ENCODE measurements at places on chromosomes 5 and 9.
A peak's percentile ranks its signal among the peaks of the same experiment; 100 is the strongest.

- DNase-seq: no peak
Observed at GRCh38 chr9:81538890-81539289, 150.5 kb downstream of the TLE1 start.

GRCh38 chr9:95552814-95553546, 36.2 kb upstream of the PTCH1 start:
- DNase-seq: no peak

DNA sequence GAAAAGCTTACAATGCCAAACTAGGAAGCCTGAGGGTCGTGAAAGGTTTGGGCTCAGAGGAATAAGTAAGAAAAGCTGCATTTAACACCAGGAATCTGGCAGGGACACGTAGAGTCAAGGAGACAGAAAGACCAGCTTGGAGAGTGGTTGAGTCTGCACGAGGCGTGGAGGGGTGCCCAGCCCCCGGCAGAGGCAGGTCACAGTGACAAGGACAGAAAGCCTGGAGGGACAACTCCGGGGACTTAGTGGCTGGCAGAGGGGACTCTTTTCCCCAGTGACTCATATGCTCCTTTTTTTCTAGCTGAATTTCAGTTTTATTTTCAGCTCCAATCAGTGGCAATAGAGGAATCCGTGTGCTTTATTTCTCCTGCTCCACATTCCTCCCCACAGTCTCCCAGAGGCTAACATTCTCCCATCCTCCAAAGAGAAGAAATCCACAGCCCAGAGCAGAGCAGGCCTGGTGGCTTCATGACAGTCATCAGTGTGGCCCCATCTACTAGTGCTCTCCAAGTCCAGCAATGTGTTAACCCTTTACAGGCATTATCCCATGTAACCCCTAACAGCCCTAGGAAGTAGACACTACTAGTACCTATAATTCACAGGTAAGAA, 80.7 kb downstream of the KCNIP1 start:
- DNase-seq: no peak

- no peak for DNase-seq
Observed at GRCh38 chr9:112115970-112116753, 58.9 kb downstream of the SUSD1 start.

DNA sequence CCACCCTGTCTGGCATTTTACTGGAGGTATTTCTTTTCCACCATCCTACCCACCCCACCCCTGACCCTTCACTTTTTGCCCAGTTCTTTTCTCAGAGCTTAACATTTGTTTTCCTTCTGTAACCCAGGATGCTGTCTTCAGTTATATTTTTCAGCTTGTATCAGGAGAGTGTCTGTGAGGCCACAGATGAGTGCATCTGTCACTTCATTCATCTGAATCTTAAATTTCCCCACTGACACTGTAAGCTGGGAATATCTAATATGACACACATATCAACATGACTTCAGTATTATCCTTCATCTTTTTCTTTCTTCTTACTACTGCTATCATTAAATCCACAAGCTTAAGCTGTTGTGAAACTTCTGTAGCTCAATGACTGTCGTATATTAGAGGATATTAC, 4.9 kb downstream of the MARCHF3 start:
- no peak for DNase-seq

GRCh38 chr9:107462691-107463090, 26.9 kb downstream of the KLF4 start:
- no peak for DNase-seq

DNA sequence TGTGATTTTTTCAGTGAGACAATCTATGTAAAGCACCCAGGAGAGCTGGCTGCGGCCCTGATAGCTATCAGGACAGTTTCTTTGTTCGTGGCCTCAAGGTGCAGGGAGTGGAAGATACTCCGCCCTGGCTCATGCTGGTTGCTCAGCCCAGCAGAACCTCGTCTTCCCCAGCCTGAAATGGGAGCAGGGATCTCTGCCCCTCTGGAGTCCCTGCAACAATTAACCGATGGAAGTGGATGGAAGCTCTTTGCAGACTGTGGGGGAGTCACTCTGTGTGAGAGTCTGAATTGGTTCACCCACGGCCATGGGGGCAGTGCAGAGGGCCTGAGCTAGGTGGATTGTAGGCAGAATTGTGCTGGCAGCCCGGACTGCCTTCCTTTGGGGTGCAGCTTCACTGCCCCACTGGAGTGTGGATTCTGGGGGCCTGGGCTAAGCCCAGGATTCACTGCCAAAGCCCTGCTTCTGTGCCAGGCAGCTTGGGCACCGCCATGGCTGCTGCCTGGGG, 2.8 kb downstream of the AIF1L start:
- DNase-seq: no peak

GRCh38 chr5:127804886-127805426, 101.8 kb downstream of the CCDC192 start:
- no peak for DNase-seq

DNA sequence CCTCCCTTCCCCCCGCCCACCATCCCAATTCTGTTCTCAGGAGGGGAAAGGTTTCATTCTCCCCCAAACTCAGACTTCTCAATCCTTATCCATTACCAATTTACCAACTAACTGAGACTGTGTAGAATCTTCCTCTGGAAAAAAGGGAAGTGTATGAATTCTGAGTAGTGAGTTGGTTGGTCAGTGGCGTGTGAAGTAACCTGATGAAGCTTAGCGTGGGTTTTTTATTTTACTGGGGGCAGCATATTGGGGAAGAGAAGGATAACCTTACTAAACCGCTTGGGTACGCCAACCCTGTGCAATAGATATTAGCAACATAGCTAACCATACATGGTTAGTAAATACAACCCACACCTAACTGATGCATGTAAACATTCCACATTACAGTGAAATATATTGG, 1.1 kb upstream of the DNAJC21 start:
- no peak for DNase-seq

- DNase-seq: no peak
Observed at GRCh38 chr5:180521101-180521500, 26.9 kb downstream of the CNOT6 start.

- peak; percentile 80 for DNase-seq
Observed at GRCh38 chr5:178232124-178232919, at the start of gene PHYKPL. TSS of gene PHYKPL (minus strand) at chr5:178232802. CDS start at chr5:178232550, 252 bp downstream.

GRCh38 chr5:148585988-148586387, 68.3 kb downstream of the HTR4 start:
- no peak for DNase-seq

DNA sequence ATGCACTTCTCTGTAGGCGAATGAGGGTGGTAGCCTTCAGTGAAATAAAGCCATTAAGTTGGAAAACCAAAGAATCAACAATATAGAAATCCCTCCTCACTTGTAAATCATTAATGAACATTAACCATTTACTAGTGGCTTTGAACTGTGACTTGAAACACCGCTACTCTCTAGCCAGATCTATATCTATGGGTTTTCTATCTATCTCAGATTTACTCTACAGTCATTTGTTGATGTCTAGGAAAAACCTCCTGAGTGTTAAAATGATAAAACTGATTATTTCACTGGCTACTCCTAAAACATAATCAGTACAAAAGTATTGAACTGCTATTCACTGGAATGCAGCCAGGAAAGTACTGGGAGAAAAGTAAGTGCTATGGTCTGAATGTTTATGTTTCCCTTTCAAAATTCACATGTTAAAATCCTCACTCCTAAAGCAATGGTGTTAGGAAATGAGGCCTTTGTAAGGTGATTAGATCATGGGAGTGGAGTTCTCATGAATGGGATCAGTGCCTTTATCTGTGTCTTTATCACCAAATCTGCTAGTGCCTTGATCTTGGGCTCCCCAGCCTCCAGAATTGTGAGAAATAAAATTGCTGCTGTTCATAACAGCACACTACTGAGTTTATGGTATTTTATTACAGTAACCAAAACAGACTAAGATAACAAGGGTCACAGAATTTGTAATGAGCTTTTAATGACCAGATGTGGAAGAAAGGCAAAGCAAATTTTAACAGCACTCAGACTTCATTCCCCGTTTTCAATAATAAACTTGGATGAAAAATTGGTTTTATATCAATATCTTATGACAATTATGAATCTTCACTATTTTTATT, 8.6 kb upstream of the OXCT1 start:
- no peak for DNase-seq

DNA sequence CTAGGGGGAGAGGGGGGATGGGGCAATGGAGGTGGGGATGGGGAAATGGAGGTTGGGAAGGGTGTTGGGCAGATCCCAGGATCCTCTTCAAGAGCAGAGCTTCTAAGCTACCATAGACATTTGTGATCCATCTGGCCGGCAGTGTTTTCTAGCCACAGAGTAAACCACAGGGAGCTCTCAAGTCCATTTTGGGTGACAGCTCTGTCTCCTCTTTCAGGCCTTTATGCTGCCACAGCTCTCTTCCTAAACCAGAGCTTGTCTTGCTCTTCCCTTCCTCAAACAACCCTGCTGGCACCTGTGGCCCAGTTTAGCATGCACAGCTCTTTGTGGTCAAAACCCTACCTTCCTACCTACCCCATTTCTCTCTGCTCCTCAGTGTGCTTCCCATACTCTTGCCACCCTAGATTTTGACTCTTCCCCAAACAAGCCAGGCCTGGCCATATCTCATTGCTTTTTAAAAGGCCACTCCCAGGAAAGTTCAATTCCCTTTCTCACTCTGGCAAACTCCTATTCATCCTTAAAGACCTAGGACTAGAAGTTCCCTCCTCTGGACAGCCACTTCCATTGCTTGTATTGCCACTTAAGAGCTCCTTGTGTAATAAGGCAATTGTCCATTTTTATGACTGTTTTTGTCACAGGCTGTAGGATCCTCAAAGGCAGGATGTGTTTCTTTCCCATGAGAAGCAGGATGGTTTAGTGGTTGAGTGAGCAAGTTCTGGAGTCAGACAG, 84.3 kb upstream of the PANK3 start:
- no peak for DNase-seq

- DNase-seq: no peak
Observed at GRCh38 chr9:113652355-113653152, 189.0 kb downstream of the RGS3 start.

DNA sequence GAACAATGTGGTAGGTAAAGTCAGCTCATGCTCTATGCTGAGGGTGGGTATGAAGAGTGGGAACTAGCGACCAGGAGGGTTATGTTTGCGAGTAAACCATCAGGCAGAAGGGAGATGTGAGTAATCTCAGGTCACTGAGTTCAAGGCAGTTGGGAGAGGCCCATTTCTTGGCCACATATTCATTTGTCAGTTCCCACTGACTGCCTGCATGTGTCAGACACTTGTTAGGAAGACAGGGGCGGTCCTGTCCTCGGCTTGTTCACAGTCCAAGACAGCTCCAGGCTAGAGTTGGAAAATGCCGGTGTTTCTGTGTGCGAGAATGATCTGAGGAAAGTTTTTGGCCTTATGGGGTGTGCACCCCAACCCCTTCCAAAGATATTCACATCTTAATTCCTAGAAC, 48.6 kb upstream of the GDNF start:
- no peak for DNase-seq

DNA sequence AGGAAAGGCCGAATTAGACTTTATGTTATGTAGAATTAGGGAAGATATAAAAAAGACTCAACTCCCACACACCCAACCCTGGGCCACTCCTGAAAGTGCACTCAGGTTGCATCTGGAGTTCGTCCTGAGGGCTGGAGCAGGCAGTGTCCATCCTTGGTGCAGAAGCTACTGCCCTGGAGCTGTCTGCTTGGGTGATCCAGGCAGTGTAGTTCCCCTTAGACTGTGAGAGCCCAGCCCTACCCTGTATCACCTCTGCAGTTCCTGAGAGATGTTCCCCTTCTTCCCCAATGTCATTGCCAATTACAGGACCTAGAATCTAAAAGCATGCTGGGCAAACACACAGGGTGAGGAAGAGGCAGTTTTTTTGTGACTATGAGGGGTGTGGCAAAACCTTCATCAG, 368.3 kb upstream of the ST8SIA4 start:
- DNase-seq: no peak

DNA sequence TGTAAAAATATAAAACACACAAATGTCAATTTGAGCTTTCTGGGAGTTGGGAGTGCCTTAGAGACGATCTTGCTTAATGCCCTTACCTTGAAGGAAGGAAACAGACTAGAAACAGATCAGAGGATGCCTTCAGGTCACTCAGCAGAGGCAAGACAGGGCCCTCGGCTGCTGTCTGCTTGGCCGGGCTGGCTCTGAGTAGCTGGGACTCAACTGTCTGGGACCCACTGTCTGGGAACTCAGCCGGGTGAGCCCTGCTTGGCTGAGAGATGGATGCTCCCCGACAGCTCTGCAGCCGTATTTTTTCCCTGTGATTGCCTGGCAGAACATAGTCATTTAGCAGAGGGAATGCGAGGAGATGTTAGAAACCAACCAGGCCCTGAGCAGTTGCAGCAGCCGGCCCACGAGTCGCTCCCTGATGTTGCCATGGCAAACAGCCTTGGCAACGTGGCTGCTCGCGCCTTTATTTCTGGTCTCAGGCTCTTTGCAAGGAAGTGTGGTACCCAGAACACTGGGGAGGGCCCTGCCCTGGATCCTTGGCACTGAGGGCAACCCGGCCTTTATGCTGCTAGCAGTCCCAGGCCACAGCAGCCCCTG, 10.9 kb downstream of the PPARGC1B start:
- DNase-seq: no peak

DNA sequence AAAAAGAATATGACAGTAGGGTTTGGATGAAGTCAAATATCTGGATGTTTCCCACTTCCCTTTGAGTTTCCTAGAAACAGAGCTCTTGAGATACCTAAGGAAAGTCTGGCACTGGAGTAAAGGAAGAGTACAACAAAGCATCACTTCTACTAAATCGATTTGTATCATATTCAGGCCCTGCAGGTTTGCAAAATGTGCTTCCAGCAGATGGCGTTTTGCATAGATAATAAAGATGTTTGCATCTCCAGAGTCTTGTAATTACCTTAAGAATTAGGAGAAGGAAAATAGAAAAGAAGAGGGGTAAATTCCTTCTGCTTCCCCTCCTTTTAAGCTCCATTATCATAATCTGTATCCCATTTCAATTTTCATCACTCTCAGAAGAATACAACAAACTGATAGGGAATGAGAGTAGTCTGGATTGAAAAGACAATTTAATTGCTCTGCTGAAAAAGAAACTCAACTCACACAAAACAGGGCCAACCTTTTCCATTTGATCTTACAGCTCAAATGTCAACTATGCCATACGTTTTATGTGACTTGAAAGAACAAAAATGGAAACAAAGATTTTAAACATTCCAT, 380.4 kb downstream of the PTPRD start:
- DNase-seq: no peak

DNA sequence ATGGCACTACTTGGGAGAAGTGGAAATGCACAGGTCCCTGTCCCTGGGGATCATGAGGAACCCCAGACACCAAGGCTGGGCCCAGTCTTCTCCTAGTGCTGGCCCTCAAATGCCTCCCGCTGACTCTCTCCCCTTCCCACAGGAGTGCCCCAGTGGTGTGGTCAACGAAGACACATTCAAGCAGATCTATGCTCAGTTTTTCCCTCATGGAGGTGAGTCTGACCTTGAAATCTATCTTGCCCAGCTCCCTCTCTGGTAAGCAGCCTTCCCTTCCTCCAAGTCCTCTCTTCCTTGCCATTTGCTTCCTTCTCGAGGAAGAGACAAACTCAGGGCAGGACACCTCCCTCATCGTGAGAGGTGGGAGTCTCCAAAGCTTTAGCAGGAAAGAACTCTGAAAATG, 63.3 kb upstream of the GABRP start:
- DNase-seq: no peak

DNA sequence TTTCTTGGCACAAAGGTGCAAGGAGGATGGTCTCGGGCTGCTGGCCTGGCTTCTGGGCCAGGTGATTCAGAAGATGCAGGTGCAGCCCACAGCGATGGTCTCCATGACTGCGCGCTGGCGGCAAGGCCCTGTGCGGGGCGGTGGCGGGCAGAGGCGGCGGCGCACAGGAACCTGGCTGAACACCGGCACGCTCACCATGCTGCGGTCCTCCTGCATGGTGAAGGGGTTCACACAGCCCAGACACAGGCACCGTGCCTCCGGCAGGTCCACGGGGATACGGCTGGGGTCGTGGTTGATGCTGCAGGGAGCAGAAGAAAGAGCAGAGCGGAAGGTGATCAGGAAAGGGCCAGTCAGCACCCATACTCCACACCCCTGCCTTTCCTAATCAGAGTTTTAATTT, 4.8 kb downstream of the IL17B start:
- no peak for DNase-seq

Measured in NCI-H345 (cell line).